ENCODE measurements at places on chromosomes 1 and 21.

- DNase-seq: no peak
Measured at GRCh38 chr1:163876546-163876945, 554.8 kb downstream of the NUF2 start.

GRCh38 chr1:200206340-200206739 lies 178.8 kb downstream of the NR5A2 start:
- peak; percentile 76 for DNase-seq

GRCh38 chr1:59442492-59442891 lies 145.6 kb downstream of the FGGY start:
- DNase-seq: no peak

GRCh38 chr1:62336995-62337705 lies 17.9 kb upstream of the KANK4 start:
- DNase-seq: no peak

DNA sequence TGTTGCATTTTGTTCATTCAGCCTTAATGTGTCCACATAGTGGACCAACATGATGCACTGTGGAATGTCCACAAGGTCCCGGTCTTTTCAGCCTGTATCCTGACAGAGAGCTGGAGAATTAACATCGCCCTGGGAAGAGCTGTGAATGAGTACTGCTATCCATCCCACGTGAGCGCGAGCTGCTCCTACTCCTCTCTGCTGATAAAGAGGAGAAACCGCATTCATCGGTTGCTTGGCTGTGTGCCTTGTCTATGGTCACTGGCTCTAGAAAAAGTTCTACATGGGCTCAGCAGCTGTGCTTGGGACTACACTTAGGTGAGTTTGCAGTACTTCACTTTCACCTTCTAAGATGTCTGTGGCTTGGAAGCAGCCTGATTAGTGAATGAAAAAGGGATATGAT lies 31.1 kb upstream of the IGSF5 start:
- DNase-seq: no peak

DNA sequence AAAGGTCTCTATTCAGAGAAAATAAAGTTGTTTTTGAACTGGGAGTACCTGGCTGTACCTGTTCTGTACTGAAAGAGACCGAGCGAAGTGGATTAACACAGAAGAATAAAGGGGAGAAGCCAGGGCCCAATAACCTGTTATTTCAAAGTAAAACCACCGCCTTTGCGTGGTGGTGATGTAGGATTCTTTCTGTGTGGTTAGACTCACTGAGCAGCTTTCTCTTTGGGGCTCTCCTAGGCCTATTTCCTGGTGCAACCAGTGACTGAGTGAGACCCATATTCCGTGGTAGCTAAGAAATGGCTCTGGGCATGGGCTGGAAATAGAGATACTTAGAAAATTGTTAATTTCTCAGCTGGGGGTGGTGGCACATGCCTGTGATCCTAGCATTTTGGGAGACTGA lies 99.9 kb downstream of the XCL2 start:
- DNase-seq: no peak

GRCh38 chr1:86318436-86318835 lies 77.7 kb downstream of the ODF2L start:
- no peak for DNase-seq

DNA sequence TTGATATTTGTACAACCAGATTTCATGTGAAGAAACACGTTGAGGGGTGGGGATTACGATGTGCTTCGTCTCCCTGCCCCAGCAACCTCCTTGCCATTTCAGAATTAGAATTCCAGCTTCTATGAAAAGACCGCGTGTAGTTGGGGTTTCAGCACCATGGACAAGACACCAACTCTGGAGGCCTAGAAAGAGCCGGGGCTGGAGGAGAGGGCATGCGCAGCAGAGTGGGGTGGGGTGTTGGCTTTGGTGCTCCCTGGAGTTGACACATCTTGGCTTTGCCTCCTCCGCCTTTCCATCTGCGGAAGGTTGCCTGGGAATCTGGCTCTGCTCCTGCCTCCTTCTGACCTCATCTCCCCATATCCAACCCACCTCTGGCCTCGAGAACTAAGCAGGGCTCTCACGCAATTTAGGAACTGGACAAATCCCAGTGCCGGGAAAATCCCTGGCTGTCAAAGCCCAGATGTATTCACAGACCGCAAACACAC lies 11.8 kb downstream of the HTR6 start:
- DNase-seq: peak; percentile 99

GRCh38 chr1:51666478-51666877 lies 49.6 kb downstream of the OSBPL9 start:
- peak; percentile 77 for DNase-seq

DNA sequence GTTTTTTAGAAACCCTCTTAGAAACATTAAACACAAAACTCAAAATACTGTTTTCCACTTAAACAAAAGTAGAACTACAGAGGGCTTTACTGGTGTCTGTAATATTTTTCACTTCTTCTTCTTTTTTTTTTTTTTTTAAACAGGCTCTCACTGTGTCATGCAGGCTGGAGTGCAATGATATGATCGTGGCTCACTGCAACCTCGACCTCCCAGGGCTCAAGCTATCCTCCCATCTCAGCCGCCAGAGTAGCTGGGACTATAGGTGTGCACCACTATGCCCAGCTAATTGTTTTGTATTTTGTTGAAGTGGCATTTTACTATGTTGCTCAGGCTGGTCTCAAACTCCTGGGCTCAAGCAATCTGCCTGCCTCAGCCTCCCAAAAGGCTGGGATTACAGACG lies 194.8 kb downstream of the DAB1 start:
- no peak for DNase-seq

- DNase-seq: no peak
Measured at GRCh38 chr1:49824261-49824660, 199.5 kb downstream of the AGBL4 start.

- DNase-seq: no peak
Measured at GRCh38 chr1:58929671-58930325, 146.0 kb upstream of the JUN start.

GRCh38 chr1:221263831-221264767 lies 384.9 kb downstream of the HLX start:
- peak; percentile 77 for DNase-seq

- DNase-seq: no peak
Measured at GRCh38 chr1:94298861-94299260, 61.5 kb upstream of the ARHGAP29 start.

All from AG08395 (cell line).